Activated naive CD8-positive, alpha-beta T cell treated with anti-CD3 and anti-CD28 coated beads for 36 hours (primary cell): ENCODE measurements at places on chromosomes 1 and 21. TPM values are rescaled to one million over a fixed set of nuclear protein-coding genes. Genes with fewer than 3 reads are reported as not detected.

DNA sequence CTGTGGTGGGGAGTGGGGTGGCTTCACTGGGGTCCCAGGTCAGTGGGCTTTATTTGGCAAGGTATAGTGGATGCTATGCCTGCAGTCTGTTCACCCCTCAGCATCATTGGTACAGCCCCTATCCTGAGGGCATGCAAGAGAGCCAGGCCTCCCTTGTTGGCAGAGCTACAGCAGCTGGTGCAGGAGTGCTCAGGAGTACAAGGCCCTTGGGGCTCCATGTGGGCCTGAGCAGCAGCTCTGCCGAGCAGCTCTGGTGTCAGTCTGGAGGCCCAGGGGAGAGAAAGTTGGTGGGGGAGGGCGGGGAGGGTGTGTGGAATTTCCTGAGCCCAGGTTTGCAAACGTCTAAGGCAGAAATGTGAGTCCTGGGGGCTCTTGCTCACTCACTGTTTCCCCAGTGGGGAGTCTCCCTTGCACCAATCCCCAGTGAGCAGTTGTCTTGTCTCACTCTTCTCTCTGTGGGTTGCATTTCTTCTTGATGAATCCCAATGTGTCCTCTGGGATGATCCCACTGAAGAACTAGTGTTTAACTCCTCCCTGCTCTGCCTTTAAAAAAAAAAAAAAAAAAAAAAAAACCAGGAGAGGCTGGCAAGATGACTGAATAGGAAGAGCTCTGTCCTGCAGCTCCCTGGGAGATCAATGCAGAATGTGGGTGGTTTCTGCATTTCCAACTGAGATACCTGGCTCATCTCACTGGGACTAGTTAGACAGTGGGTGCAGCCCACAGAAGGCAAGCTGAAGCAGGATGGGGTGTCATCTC lies 39.5 kb upstream of the CYP4X1 start:
- DNase-seq: no peak

Gene MCOLN3
- 0.21 TPM for total RNA-seq

Gene OR2M3
- total RNA-seq: not detected

Gene COL16A1
- total RNA-seq: 0.36 TPM

- DNase-seq: no peak
Measured at GRCh38 chr1:16720351-16721223, 19.7 kb upstream of the RNU1-4 start.

DNA sequence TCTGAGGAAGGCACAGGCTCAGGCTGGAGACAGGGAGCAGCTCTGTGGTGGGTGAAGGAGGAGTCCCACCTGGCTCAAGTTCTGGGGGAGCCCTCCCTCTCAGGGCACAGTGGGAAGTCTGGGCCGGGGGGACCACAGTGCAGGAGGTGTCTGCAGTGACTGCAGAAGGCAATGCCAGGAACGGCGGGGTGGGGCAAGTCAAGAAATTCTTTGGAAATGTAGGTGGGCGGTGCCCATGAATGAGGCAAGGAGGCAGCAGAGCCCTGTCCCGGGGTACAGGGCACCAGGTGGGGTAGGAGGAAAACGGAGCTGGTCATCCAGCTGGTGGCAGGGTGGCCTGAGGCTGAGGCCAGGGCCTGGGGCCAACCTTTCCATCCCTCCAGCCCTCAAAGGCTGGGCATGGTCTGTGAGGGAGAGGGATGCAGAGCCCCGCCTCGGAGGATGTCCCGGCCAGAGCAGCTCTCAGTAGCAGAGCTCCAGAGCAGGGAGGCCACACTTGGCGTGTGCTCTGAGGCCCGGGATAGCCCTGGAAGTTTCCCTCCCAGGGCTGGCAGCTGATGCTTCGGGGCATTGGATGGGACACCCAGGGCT lies 4.7 kb downstream of the TFF3 start:
- no peak for DNase-seq

DNA sequence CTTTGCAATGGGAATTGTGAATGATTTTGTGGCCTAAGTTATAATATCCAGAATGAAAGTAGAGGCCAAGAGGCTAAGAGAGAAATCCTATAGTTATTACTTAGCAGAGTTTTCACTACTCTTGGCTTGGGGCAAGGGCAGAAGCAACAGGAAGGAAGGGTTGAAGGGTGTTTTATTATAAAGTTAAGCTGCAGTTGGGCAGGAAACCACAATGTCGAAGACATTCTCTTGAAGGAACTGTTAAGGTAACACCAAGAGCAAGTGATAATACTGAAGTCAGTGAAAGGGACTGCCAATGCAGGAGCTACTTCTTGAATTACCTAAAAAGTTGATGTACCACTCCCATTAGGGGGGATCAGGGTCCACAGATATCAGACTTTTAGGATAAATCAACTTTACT lies 8.3 kb downstream of the XCL2 start:
- DNase-seq: no peak

DNA sequence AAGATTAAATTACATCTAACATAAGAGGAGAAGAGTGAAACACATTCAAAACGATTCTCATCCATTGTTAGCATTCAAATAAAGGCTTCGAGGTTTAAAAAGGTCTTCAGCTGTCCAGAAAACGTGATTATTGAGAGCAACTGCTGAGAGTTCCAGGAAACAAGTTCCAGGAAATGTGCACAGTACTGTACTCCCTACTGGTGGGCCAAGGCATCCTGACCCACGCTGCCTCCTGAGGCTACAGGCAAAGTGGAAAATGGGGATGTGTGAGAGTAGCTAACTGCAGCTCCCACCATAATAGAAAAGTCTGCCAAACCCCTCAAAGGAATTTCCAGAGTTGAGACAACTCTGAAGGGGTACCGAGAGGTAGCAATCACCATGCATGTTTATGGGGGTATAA lies 2.0 kb downstream of the VAV3 start:
- DNase-seq: no peak

GRCh38 chr21:41222247-41223068 lies 54.5 kb downstream of the BACE2 start:
- no peak for DNase-seq

Gene PDXK
- 113 TPM for total RNA-seq

- DNase-seq: no peak
Measured at GRCh38 chr1:237983496-237983895, 92.8 kb upstream of the ZP4 start.

DNA sequence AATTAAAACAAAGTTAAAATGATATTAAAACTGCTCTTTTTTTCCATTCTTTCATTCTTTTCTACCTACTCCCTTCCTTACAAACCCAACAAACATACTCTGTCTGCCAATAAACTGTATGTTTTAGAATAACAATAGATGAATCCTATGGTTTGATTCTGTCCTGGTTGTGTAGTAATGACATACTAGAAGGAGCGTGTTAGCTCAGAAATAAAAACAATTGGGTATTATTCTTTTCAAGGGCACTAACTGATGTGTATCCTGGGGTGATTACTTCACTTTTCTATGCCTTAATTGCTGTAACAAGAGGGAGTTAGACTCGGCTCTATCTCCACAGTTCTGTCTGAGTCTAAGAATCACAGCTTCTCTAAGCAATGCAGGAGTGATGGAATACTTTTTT lies 194.4 kb downstream of the GIPC2 start:
- no peak for DNase-seq

DNA sequence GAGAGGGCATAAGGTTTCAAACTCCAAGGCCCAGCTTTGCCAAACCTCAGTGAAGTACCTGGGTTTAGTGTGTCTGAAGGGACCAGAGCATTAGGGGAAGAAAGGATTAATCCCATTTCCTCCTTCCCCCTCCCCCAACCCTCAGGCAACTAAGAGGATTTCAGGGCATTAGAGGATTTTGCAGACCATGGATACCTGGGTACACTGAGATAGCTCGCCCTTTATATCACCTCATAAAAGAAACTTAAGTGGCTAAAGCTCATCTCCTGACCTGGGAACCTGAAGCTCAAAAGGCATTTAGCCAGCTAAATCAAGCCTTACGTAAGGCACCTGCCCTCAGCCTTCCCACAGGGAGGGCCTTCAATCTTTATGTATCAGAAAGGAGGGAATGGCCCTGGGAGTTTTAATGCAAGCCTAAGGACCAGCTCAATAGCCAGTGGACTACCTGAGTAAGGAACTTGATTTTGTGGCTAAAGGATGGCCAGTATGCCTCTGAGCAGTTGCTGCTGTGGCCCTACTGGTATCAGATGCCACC lies 26.4 kb upstream of the SMYD3 start:
- DNase-seq: no peak

GRCh38 chr1:165695031-165695430 lies 3.3 kb downstream of the ALDH9A1 start:
- no peak for DNase-seq

Gene ATP6V1G3
- total RNA-seq: not detected

GRCh38 chr1:105138458-105138893 lies 1388.8 kb downstream of the AMY1C start:
- no peak for DNase-seq

Gene GLMP
- 17.0 TPM for total RNA-seq
